Stimulated activated CD4-positive, alpha-beta T cell treated with anti-CD3 and anti-CD28 coated beads, Interleukin-1b, Interleukin-23, amount 100 ng/mL, for 24 hours (primary cell): ENCODE measurements at places on chromosomes 13 and 19.

GRCh38 chr19:39398297-39398864, 7.2 kb downstream of the MED29 start:
- DNase-seq = no peak

DNA sequence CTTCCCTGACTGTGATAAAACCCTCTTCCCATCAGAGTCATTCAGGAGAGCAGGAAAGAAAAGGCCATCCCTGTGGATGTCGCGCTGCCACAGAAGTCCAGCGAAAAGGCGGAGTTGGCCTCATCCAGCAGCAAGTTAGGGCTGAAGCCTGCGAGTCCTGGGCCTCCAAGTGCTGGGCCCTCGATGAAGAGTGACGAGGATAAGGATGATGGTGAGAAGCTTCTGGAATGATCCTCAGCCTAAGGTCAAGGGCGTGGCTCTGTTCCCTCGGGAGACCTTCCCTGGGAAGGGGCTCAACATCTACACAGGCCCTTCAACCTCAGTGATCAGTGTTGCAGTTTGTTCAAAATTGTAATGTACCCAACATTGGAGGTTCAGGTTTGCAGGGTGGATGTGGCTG, 22.3 kb downstream of the TEX29 start:
- DNase-seq = no peak

DNA sequence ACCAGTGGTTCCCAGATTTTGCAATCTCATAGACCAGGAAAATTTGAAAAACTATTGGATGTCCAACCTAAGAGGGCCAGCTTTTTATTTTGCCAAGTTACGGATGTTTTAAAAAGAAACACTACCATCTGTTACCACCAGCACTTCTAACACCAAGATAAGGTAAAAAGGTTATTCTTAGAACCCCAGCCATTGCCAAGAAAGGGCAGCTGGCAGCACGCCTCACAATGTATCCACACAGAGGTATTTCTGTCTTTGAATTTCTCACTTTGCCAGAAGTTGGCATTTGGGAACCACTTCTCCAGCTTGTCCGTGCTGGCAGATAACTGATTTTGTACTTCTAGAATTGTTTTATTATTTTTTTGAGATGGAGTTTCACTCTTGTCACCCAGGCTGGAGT, 28.7 kb downstream of the CAPN12 start:
- DNase-seq = no peak

- no peak for DNase-seq
These were observed 46.6 kb upstream of the TSC22D1 start for GRCh38 chr13:44622708-44623107.

GRCh38 chr13:20381401-20381800, 144.3 kb downstream of the CRYL1 start:
- DNase-seq = no peak

GRCh38 chr19:43638214-43638994, 1.2 kb downstream of the CADM4 start:
- DNase-seq = no peak

DNA sequence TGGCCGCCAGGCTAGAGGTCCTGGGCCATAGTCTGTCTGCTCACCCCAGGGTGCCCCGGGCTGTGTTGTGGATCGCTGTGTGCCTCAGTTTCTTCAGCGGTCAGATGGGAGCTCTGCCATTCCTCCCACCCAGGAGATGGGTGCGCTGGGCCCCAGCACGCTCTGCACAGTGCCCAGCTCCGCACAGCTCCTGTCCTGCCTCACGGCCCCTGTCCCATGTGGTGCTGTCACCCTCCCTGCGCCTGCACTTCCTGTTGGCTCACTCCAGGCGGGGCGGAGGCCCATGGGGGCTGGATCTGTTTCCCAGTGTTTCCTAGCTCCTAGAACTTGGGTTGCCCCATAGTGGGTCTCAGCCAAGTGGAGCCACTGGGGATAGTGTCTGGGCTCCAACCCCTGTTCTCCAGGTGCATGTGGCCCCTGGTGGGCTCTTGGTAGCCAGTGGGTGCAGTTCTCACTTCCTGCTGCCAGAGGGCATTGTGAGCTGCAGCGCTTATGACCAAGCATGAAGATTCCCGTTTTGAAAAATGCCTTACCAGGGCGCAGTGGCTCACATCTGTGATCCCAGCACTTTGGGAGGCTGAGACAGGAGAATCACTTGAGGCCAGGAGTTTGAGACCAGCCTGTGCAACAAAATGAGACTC, 69.8 kb downstream of the KDM4B start:
- DNase-seq = no peak

DNA sequence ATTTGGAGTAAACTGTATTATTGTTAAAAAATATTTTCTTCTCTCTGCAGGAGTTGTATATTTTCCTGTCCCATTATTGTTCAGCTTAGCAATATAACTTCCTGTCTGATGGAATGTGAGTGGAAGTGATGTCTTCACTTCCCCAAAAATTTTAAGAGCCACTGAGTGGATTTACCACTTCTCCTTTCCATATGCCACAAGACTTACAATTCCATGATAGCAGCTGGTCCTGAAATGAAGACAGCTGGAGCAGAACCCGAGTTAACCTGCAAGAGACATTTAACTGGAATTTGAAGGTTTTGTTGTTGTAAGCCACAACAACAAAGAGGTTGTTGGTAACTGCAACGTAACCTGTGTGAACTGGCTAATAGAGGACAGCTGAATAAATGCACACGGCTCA, 23.4 kb upstream of the TBC1D4 start:
- no peak for DNase-seq

GRCh38 chr13:30676672-30677071, 58.7 kb upstream of the ALOX5AP start:
- no peak for DNase-seq

- DNase-seq = peak; percentile 40
These were observed 13.8 kb upstream of the EHD2 start for GRCh38 chr19:47699360-47699917.

DNA sequence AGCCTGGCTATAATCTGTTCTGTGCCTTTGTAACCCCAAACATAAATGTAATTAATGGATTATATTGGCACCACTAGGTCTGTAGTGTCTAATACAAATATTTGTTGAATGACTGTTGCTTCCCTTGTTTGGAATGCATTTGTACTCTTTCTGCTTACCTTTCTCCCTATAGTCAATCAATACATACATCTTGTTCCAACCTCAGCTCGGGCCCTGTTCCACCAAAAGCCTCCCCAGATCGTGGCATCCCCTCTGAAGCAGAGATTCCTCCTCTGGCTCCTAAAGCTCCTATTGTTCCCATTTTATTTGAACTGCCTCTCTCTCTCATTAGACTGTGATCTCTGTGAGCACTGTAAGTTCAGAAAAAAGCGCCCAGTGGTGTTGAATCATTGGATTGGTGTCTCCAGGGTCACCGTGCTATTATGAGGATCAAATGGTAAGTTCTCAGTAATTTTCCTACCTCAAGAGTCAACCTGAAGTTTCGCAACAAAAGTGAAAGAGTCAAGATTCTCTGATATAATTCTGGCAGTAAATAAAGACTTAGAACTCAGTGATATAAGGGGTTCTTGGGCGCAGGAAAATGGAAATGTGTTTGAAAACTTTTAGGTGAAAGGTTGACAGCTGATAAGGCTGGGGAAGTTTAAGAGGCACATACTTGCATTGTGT, 151.5 kb downstream of the KLF5 start:
- no peak for DNase-seq

GRCh38 chr19:1267477-1268225, 1.5 kb upstream of the CIRBP start:
- DNase-seq = no peak

DNA sequence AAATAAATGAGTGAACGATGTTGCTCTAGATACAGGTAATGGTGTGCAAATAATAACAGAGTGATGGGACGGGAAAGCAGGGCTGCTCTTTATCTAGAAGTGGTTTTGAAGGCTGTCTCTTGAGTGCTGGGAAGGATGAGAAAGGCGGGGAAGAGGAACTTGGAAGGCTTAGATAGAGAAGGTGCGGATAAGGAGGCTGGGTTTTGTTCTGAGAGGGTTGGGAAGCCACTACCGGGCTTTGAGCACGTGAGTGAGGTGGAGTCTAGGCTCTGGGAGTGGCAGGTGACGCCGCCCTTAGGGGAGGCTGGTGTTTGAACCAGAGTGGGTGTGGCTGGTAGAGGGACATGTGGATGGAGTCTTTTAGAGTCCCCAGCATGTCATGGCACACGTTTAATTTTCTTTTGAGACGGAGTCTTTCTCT, 811 bp downstream of the ARMC6 start:
- peak; percentile 56 for DNase-seq

DNA sequence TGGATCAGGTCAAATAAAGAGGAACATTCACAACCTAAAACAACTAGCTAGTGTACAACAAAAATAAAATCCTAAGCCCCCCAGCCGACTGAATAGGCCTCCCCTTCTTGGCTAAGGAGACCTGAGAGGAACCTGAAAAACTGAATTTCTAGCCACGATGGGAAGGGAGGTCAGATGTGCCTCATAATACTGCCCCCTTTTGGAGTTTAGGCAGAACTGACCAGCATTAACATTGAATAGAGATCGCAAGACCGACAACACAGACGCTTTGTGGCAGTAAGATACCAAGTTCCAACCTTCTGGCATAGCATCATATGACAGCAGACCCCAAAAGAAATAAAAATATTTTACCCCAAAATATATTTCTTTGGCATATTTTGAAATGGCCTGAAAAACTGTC, 15.9 kb downstream of the CBY2 start:
- DNase-seq = no peak

- DNase-seq = peak; percentile 42
These were observed 61.9 kb upstream of the ATP12A start for GRCh38 chr13:24618011-24618955.

GRCh38 chr19:51407511-51408131, 9.8 kb downstream of the SIGLEC10 start:
- no peak for DNase-seq

- DNase-seq = no peak
These were observed 43.1 kb downstream of the NFIC start for GRCh38 chr19:3409346-3410064.

GRCh38 chr19:42401365-42402303, 11.5 kb upstream of the CNFN start:
- peak; percentile 58 for DNase-seq

- DNase-seq = no peak
These were observed 275.0 kb upstream of the DACH1 start for GRCh38 chr13:72141855-72142519.

- no peak for DNase-seq
These were observed 9.1 kb downstream of the SSBP4 start for GRCh38 chr19:18428173-18428786.

GRCh38 chr19:16141043-16141442, 2.4 kb upstream of the HSH2D start:
- no peak for DNase-seq

DNA sequence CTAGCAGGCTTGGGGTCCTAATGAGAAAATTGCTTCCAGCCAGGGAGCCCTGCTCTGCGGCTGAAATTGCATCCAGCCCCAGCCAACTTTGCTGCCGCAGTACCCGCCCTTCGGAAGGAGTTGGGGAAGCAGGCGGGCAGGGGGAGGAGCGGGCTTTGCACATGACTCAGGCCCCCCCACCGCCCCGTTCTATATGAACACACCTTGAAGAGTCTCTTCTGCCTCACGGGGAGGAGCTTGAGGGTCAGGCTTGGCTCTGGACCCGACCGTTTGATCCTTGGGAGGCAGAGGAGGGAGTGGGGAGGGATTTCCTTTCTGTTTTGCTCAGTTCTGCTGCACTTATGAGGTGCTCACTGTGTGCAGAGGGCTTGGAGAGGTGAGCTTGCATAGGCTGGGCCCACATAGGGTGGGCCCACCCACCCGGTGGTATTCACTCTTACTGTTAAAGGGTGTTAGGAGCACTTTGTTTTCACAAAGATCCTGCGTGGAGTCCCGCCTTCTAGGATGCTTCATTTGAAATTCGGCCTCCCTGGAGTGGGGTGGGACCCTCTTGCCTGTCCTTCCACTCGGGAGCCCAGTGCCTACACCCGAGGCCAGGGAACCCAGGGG, 46.5 kb downstream of the LYL1 start:
- no peak for DNase-seq

DNA sequence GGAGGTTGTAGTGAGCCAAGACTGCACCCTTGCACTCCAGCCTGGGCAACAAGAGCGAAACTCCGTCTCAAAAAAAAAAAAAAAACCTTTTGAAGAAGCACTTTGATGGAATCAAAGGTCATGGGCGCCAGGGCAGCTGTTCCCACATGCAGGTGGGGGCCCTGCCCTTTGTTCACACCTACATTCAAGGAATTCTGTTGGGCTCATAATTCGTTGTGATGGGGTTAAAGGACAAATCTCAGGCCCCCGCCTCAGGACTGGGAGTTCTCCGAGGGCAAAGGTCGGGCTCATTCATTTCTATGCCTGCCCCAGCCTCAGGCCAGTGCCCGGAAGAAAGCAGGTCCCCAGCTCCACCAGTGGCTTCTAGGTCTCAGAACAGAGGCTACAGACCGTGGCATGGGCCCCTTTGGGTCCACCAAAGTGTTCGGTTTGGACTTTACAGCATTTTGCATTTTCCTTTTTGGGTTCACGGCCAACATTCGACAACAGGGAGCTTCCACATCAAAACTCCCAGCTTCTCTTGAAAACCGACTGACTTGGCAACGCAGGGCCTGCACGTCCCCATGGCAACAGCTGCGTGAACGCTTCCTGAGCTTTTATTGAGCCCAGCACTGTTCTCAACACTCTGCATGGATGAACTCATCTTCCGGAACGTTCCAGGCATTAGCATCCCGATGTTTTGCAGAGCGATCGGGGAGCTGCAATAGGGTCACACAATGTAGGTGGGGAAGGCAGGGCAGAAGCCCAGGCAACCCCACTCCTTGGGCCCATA, 10.1 kb upstream of the GTF2F1 start:
- DNase-seq = no peak

DNA sequence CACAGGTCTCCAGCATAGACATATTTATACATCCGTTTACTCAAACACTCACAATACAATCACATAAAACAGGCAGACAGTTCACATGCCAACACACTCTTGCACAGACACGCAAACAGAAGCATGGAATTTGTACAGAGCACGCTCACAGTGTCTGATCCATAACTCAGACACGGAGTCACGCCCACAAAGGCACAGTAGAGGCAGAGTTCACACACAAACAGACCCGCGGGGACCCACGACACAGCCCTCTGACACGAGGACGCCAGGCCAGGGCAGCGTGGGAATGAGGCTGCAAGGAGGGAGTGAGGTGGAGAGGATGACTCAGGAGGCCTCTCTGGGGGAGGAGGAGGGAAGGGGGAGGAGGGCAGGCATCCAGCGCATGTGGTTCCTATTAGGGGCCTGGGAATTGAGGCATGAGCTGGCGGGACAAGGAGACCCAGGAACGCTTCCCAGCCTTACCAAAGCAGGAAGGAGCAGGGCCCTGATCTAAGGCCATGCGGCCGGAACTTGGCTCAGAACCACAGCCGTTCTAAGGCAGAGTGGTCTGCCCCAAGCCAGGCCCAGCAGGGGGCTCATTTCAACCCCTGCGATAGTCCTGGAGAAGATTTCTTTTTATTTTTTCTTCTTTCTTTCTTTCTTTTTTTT, 9.1 kb upstream of the OLFM2 start:
- DNase-seq = no peak

GRCh38 chr19:53812335-53812734, 11.8 kb downstream of the NLRP12 start:
- DNase-seq = no peak

GRCh38 chr13:99085808-99086266, 108.0 kb upstream of the DOCK9 start:
- DNase-seq = no peak
